ENCODE measurements at places on chromosomes 2 and 18.
A peak's percentile ranks its signal among the peaks of the same experiment; 100 is the strongest.

GRCh38 chr18:35511833-35512232 is 14.1 kb upstream of the INO80C start:
- no peak for DNase-seq

- DNase-seq, result no peak
Observed at GRCh38 chr2:158381205-158381604, 75.3 kb downstream of the CCDC148 start.

DNA sequence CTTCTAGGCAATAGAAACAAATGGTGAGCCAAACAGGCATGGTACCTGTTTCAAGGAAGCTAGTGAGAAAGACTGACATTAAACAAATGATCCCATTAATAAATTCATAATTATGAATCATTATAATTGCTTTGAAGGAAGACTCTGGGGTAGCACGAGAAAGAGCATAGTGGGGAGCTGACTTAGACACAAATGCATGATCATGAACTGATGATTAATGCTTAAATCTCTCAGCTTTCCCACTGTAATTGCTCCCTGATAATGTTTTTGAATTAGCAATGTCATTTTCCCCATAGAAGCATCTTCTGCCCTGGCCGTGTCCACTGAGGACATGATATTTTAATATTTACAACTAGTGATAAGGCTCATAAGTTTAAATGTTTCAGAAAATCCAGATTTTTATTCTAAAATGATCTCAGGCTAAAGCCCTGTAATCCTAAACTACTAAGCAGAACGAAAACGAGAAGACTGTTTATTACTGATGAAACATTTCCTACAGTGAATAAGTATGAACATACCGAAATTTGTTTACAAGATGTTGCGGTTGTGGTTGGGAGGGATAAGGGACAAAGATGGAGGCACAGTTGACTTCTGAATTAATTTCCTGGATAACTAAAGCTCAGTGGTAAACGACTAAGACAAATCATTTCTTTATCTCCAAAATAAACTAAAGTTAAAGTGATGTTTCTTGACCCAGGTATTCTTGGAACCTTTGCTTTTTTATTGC is 47.3 kb upstream of the TACR1 start:
- no peak for DNase-seq

DNA sequence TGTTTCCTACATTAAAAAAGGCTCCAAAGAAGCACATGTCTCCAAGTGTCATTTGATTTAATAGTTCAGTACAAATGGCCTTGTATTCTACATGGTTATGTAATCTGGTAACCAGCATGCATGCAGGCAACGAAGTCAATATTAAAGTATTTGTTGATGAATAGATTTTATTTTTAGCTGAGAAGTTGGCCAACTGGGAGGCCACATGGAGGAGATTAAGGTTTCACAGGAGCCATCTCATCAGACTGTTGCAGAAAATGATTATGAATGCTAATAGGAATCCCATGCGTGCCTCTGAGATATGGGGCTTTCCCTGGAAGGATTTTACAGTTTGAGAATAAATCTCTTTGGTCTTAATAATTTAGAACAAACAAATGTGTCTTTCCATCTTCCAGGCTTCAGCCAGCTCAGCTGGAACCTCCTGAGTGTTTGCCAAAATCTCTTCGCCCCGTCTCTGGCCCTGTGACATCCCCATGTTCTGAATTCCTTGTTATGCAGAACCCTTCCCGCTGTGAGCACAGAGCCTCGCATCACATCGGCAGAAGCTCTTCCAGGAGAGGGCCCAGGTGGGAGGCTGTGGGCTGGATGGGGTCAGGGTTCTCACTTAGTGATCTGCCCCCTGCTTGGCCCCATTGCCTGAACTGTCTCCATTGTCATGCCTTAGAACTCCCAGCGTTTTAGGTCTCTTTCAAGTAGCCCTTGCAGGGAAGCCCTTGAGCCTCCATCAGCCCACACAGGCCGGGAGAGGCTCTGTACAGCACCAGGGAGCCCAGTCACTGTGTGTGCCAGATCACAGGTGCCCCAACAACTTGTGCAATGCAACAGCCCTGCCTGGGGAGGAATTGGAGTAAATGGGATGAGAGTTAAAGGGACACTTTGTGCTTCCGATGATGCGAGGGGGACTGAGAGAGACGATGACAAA is 190.5 kb upstream of the TWIST2 start:
- no peak for DNase-seq

GRCh38 chr2:64548761-64549160 is 24.6 kb downstream of the AFTPH start:
- no peak for DNase-seq

- DNase-seq, result no peak
Observed at GRCh38 chr2:188412190-188412589, 120.5 kb downstream of the GULP1 start.

GRCh38 chr2:184472481-184472880 is 125.8 kb upstream of the ZNF804A start:
- DNase-seq, result no peak

DNA sequence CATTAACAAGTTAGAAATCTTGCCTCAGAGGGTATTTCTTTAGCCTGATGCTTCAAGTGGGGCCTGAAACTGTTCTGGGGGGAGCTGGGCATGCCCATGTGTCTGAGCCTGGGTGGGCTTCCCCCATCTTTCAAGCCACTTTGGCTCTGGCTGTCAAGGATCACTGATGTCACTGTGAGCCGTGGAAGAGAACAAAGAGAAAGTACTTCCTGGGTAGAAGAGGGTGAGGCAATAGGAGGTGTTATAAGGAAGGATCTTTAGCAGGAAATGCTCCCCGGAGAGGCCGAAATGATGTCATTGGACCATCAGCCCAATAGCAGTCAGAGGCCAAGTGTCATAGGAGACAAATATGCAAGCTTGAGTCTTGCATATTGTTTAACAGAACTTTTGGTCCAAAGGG is 228.4 kb upstream of the MEX3C start:
- no peak for DNase-seq

DNA sequence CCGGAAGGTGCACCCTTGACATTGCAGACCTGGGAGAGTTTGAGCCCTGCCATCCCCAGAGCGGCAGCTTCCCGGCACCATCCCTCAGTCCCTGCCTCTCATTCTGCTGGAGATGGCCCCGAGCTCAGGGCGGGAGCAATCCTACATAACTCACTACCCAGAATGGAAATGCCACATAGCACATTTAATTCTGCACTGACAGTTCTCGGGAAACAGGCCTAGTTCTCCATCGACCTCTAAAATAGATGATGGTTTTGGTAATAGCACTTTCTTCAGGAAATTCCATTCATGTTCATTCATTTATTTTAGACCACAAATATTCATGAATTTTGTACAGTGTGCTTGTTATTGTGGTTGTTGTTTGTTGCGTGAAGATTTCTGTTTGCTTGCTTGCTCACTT is 92.9 kb upstream of the SLC14A2 start:
- DNase-seq, result no peak

DNA sequence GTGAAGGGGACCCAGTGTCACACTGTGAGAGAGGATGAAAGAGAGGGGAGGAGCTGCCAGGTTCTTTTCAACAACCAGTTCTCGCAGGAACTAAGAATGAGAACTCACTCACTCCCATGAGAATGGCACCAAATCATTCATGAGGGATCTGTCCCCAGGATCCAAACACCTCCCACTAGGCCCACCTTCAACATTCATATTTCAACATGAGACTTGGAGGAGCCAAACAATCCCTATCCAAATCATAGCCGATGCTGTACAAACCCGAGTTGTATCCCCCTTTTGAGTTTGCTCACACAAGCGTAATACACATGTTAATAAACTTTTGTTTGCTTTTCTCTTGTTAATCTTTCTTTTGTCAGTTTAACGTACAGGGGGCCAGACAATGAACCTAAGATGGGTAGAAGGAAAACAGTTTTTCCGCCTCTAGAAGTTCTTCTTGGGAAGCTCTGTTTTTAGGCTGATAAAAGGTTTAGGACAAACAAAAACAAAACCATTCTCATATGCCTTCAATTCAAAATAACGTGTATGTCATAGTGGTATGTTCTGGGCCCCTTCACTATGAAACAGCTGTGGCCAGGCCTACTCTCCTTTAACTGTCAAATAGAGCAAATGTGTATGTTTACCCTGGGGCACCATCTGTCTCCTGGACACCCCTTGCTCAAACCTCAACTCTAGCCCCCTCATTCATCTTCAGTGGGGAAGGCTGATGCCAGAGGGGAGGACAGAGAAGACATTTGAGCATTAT is 9.1 kb upstream of the TMEM37 start:
- DNase-seq, result no peak

DNA sequence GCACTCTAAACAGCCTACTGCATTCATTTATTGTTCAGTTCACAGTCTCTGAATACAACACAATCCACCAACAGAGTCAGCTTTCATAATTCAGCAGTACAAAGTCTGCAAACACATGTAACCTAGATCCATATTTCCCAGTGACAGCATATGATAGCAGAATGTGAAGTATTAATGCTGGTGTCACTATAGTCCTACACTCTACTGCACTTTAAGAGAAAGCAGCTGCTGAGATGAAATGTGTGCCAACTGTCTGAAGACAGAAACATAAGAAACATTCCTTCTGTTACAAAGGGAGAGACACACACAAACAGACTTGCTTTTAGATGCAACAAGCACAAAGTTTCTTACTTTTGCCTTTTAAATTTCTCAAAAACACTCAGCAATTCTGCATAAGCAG is 441.8 kb downstream of the ZEB2 start:
- DNase-seq, result no peak

- no peak for DNase-seq
Observed at GRCh38 chr2:202084265-202084664, 11.2 kb downstream of the KIAA2012 start.

GRCh38 chr2:314561-315336 is 26.9 kb upstream of the ALKAL2 start:
- no peak for DNase-seq

GRCh38 chr2:24779116-24779515 is 14.1 kb downstream of the PTRHD1 start:
- no peak for DNase-seq

DNA sequence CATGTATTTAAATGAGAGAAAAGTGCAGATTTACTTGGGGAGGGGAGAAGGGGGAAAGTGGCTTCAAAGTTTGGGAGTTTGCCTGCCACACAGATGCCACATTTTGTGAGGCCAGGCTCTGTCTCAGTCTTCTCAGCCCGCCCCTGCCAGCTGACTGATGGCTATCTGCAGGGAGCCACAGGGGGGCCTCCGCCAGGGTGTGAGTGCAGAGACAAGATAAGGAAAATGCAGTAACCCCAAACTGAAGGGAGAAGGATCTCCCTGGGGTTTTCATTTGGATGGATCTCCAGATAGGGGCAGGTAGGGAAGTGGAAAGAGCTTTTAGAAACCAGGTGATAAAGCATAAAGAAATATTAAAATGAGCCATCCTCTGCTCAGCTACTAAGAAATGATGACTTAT is 128.8 kb downstream of the ZNF521 start:
- DNase-seq, result no peak

DNA sequence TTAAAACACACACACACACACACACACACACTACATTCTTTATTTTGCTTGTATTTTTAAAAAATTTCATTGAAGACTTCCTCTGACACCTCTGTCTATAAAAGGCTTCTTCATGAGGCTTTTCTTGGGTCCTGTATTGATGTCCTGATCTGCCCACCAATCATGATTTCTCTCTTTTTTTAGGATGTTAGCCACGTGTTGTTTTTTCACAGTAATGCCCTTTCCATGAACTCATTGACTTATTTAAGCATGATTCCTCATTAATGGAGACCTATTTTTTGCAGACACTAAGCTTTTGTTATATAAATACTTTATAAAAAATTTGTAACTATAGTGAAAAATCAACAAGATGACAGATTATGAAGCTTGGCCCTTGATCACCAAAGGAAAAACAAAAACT is 173.8 kb upstream of the CNTNAP5 start:
- no peak for DNase-seq

GRCh38 chr2:128591022-128591860 is 272.6 kb upstream of the HS6ST1 start:
- peak; percentile 81 for DNase-seq

DNA sequence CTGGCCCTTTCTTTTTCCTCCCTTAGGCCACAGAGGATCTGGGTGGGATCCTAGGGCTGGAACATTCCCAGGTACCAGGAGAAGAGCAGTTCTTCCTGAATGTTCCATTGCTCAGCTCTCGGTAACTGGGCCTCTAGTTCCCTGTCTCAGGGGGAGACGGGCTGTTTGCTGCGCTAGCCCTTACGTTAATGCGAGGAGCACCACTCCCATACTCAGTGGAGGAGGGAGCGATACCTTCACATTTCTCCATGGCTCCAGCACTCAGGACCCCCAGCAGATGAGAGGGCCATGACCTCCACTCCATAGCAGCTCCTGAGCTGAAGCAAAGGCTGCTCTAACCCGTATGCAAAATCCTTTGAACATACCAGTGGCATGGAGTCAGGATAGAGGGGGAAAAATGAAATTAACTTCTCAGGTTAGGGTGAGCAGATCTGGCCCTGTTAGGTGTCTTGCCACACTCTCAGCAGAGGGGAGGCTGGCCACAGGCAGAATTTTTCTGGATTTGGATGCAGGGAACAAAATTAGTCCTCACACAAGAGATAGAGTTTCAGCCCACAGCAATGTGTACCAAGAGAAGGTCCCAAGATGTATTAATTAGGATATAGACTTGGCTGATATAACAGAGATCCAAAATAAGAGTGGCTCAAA is 206.7 kb downstream of the ZFP36L2 start:
- no peak for DNase-seq

DNA sequence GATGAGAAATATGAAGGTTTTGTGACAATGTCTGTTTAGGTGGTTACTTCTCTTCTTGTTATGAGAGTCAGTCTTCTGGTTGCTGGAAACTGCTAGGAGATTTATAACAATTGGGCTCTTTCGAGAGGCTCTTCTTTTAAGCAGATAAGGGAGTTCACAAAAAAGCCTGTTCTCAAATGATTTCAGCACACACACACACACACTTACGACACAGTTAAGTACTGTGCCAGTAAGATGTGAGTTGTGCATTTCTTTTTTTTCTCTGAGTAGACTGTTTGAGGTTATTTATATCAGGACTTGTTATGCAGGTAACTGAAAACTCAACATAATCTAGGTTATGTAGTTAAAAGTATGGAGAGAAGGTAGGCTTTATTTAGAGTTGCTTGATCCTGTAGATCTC is 49.8 kb downstream of the MSH2 start:
- no peak for DNase-seq

GRCh38 chr2:236883819-236884218 is 201.9 kb upstream of the COPS8 start:
- no peak for DNase-seq

GRCh38 chr18:61549416-61549815 is 216.2 kb downstream of the CDH20 start:
- no peak for DNase-seq

GRCh38 chr18:40348196-40348595 is 1606.8 kb upstream of the PIK3C3 start:
- no peak for DNase-seq

- no peak for DNase-seq
Observed at GRCh38 chr2:80071941-80072340, 232.6 kb downstream of the LRRTM1 start.

- DNase-seq, result no peak
Observed at GRCh38 chr2:126635736-126636135, 20.2 kb upstream of the GYPC start.
